ENCODE measurements at places on chromosomes 12 and 14.

DNA sequence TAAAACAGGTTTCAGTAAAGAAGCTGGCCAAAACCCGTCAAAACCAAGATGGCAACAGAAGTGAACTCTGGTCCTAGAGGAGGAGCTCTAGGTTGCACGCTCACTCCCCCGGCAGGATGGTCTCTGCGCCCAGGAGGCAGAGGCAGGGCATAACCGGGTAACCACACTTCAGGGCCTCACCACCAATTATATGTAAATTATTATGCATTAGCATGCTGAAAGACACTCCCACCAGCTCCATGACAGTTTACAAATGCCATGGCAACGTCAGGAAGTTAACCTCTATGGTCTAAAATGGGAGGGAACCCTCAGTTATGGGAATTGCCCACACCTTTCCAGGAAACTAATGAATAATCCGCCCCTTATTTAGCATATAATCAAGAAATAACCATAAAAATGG is 20.1 kb upstream of the SLC6A12 start:
- no peak overlapping the region for H3K4me3 ChIP-seq
- no peaks in the 10 kb centered on the region for H3K27me3 ChIP-seq
- H3K27ac ChIP-seq: no peak overlapping the region
- peaks cover 13% of the 10 kb centered on the region for H3K36me3 ChIP-seq

GRCh38 chr12:7512553-7512952 is 9.0 kb upstream of the CD163 start:
- H3K4me1 ChIP-seq: no peaks in the 10 kb centered on the region
- H3K36me3 ChIP-seq: peaks cover 6% of the 10 kb centered on the region
- H3K27ac ChIP-seq: no peak overlapping the region
- H3K4me3 ChIP-seq: no peak overlapping the region
- no peaks in the 10 kb centered on the region for H3K27me3 ChIP-seq
- DNase-seq: peak; percentile 52

- H3K27ac ChIP-seq: peak overlapping the region; percentile 57
- H3K36me3 ChIP-seq: no peaks in the 10 kb centered on the region
- H3K4me1 ChIP-seq: no peaks in the 10 kb centered on the region
These were observed 1.3 kb upstream of the ZDHHC17 start for GRCh38 chr12:76762601-76762980.

GRCh38 chr12:68117661-68118060 is 41.9 kb downstream of the IFNG start:
- H3K36me3 ChIP-seq: no peaks in the 10 kb centered on the region
- H3K27me3 ChIP-seq: no peaks in the 10 kb centered on the region
- H3K4me3 ChIP-seq: no peak overlapping the region
- peaks cover 4% of the 10 kb centered on the region for H3K4me1 ChIP-seq
- H3K27ac ChIP-seq: no peak overlapping the region

Measured in H9 (cell line).